Hypothalamus (tissue), 51 donors: ENCODE measurements at places on chromosomes 12 and 14.

DNA sequence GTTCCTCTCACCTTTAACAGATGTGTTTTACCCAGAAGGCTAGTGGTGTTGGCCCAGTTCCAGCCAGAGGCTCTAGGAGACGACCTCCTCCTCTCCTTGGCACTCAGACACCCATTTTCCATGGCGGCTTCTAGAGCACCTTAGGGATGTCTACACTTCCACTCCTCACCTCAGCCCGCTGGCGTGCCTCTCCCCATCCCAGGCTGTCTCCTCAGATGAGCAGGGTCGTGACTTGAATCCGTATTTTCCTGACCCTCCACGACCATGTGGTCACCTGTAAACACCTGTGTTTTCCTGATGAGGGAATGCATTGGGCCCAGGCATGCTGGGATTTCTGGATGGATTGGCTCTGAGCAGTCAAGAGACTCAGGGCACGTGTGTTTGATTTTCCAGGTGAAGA, 21.8 kb upstream of the RIN3 start:
- no peak for DNase-seq

- no peak for DNase-seq
These were observed 691.1 kb downstream of the FLRT2 start for GRCh38 chr14:86221000-86221399.

DNA sequence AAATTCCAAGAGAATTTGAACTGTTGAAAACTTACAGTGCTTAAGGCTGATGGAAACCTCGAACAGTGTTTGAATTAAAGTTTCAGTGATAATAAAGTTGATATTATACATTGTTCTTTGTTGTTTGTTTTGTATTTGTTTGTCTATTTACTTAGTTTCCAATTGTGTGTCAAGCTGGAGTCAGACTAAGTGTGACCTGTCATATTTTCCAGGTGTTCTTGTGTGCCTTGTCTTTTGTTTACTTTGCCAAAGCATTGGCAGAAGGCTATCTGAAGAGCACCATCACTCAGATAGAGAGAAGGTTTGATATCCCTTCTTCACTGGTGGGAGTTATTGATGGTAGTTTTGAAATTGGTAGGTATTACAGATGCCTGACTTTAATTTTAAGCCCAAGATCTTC, 6.0 kb downstream of the SLCO1C1 start:
- no peak for DNase-seq

DNA sequence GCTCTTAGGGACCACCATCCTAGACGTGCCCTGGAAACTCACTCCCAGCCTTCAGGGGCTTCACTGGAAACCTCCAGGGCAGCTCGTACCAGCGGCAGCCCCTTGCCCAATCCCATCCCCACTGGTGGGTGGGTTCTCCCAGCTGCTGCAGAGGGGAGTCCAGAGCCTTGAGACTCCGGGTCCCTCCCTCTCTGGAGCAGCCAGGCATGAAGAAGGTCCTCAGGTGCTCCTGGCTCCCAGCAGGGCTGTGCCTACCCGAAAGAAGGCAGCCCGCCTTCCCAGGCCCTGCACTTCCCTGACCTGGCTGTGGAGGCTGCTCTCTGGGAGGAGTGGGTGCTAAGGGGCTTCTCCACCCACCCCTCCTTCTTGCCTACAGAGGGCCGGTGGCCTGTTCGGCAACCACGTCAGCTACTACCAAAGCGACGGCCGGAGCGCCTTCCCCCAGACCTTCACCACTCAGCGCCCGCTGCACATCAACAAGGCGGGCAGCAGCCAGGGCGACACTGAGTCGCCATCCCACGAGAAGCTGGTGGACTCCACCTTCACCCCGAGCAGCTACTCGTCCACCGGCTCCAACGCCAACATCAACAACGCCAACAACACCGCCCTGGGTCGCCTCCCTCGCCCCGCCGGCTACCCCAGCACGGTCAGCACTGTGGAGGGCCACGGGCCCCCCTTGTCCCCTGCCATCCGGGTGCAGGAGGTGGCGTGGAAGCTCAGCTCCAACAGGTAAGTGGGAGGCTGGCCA, 115.5 kb upstream of the FKBP4 start:
- DNase-seq: no peak

- no peak for DNase-seq
These were observed 11.9 kb downstream of the TTC9 start for GRCh38 chr14:70653662-70654061.

GRCh38 chr12:41067941-41068645, 120.0 kb upstream of the PDZRN4 start:
- no peak for DNase-seq

GRCh38 chr12:16833376-16834015, 227.5 kb upstream of the LMO3 start:
- no peak for DNase-seq

GRCh38 chr12:31634620-31635019, 24.9 kb upstream of the ETFBKMT start:
- DNase-seq: no peak

GRCh38 chr12:97767347-97767746, 304.7 kb downstream of the RMST start:
- no peak for DNase-seq

GRCh38 chr12:47881826-47882427, 22.9 kb downstream of the VDR start:
- DNase-seq: no peak

- DNase-seq: no peak
These were observed 306.1 kb upstream of the RGS6 start for GRCh38 chr14:71625891-71626701.

DNA sequence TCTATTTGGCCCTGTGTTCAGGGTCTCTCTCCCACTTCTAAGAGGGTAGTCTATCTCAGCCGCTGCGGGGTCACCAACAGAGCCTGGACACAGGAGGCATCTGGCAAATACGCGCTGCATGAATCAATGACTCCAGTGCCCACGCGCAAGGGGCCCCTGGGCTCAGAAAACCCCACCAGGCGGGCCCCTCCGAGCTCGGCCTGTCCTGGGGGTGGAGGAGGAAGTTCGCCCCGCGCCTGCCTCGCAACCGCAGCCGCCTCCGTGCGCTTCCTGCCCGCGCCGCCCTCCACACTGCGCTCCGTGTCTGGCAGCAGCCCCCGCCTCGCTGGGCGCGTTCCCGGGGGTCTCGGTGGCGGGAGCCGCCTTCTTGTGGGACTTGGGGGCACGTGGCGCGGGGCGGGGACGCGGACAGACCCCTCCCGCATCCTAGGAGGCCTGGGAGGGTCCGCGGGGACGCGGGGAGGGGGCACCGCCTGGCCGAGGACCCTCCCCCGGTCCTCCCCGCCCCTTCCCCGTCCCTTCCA, 811 bp upstream of the FBRSL1 start:
- DNase-seq: peak; percentile 16

DNA sequence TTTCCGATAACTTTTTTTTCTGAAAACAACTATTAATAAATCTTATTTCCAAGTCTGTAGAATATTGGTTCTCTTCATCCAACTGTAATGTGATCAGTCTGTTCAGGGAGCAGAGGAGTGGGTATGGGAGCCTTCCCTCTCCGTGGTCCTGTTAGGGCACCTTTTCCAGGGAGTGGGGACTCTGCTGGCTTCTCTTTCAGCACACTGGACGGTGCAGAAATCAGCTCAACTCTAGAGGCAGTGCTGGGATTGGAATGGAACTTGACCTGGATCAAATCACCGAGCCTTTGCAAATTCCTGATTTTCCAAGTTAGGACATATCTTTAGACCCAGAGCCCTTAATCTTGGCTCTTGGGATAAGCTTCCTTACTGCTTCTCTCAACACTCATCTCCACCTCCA, 630.4 kb downstream of the DIO2 start:
- no peak for DNase-seq

DNA sequence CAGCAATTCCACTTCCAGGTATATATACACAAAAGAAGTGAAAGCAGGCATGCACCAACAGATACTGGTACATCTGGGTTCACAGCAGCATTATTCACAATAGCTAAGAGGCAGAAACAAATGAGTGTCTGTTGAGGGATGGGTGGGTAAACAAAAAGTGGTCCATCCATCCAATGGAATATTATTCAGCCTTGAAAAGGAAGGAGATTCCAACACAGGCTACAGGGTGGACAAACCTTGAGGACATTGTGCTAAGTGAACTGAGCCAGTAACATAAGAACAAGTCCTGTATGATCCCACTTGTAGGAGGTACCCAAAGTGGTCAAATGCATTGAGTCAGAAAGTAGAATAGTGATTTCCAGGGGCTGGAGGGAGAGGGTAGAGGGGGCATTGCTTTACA, 27.6 kb upstream of the BEGAIN start:
- no peak for DNase-seq

GRCh38 chr14:90062822-90063539, 1.2 kb downstream of the KCNK13 start:
- DNase-seq: no peak

GRCh38 chr14:97719931-97720330, 922.7 kb downstream of the VRK1 start:
- DNase-seq: no peak

- no peak for DNase-seq
These were observed 126.3 kb downstream of the ATXN7L3B start for GRCh38 chr12:74663958-74664357.

GRCh38 chr12:3646561-3647241, 106.2 kb downstream of the CRACR2A start:
- no peak for DNase-seq

- DNase-seq: peak; percentile 52
These were observed 463.0 kb downstream of the AACS start for GRCh38 chr12:125528281-125528680.

GRCh38 chr12:66516561-66516960, 162.3 kb downstream of the GRIP1 start:
- no peak for DNase-seq

DNA sequence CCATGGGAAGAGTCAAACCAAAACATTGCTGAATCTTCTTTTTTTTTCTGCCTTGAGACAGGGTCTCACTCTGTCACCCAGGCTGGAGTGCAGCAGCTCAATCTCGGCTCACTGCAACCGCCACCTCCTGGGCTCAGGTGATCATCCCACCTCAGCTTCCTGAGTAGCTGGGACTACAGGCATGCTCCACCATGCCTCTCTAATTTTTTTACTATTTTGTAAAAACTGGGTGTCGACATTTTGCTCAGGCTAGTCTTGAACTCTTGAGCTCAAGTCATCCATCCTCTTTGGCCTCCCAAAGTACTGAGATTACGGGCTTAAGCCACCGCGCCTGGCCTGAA, 1.5 kb upstream of the KRT75 start:
- no peak for DNase-seq

DNA sequence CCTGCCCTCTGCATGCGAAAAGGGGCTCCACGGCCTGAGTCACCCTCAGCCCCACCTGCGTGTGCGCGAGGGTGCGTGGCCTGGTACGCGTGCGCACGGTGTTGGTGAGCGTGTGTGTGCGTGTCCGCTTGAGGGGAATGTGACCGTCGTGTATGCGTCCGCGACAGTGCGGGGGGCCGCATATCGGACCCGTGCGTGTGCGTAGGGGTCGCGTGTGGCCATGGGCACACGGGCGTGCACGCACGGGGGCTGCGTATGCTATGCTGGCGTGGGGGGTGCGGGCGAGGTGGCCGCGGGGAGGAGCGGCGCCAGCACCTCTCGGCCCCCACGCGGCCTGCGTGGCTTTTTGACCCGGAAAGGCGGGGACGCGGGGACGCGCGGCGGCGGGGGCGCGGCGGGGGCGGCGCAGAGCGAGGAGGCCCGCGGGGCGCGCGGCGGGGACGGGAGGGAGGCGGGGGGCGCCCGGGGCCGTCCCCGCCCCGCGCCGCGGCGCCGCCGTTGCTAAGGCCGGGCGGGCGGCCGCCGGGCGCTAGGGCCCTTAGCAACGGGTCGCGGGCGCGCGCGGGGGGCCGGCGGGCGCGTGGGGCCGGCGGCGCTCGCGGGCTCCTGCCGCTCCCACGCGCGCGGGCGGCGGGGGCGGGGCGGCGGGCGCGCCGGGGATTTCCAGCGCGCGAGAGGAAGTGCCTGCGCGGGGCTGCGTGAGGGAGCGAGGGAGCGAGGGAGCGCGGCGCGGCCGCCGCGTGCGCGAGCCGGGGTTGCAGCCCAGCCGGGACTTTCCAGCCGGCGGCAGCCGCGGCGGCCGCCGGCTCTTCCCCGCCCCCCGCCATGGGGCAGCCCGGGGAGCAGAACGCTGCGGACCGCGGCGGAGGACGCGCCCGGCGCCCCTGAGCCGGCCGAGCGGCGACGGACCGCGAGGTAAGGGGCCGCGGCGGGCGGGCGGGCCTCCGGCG, at the start of gene TRAF3:
TRAF3 (plus strand) TSS at position 689 of the 950 bp plus-strand sequence. CDS start 92,753 bp downstream, outside the sequence.
- no peak for DNase-seq

DNA sequence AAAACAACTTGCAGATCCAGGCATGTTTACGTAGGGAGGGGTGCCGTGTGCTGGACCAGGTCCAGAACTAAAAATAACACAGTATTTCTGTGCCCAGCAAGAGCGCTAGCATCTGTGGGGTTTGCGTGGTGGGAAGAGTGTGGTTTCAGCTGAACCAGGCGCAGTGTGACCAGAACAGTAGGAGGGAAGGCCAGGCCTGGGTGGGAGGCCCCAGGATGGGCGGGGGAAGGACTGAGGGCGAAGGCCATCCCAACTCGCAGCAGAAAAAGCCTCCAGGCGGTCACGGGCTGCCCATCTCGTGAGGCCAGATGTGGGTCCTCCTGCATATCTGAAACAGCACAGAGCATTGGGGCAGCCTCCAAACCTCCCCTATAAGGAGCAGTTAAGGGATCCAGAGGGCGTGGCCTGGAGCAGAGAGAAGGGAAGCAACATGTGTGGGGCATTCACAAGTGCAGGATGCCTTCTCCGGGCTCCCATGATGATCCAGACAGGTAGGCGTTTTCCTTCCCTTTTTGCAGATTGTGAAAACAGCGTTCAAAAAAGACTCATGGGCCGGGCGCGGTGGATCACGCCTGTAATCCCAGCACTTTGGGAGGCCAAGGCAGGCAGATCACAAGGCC, 17.8 kb upstream of the CD9 start:
- no peak for DNase-seq

GRCh38 chr14:77195766-77196165, 14.2 kb downstream of the TMEM63C start:
- DNase-seq: no peak

GRCh38 chr14:100709289-100710284, 17.1 kb upstream of the DLK1 start:
- no peak for DNase-seq

- DNase-seq: no peak
These were observed 17.3 kb downstream of the NFKBIA start for GRCh38 chr14:35387219-35387618.

GRCh38 chr14:33740531-33740930, 210.3 kb downstream of the EGLN3 start:
- DNase-seq: no peak

- no peak for DNase-seq
These were observed 2.9 kb upstream of the SMOC1 start for GRCh38 chr14:69876221-69876847.

- no peak for DNase-seq
These were observed 305.6 kb downstream of the GALC start for GRCh38 chr14:87687420-87687819.

GRCh38 chr12:97938031-97938430, 475.4 kb downstream of the RMST start:
- no peak for DNase-seq

DNA sequence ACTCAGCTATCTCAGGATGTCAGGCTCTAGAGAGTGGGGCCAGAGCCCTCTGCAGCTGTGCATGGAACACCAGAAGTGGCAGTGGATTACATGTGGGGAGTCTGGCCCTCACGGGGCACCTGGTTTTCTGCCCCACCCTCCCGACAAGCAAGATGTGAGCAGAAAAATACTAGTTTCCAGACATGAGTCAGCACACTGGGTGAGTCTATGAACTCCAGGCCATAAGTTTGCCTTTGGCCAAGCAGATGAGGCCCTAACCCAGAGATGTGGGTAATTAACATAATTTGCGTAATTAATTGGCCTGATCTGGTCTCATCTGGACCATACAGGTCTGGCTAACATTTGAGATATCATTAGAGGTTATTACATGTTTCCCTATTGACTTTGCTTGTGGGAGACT, 37.7 kb upstream of the SLC24A4 start:
- no peak for DNase-seq

GRCh38 chr12:76713130-76713529, 50.8 kb upstream of the ZDHHC17 start:
- no peak for DNase-seq
